ENCODE measurements at places on chromosomes 4 and X. TPM values are rescaled to one million over a fixed set of nuclear protein-coding genes. Genes with fewer than 3 reads are reported as not detected.

The KCTD8 gene
- 3.9 TPM for total RNA-seq

The CLTRN gene
- total RNA-seq: not detected

The DDIT4L gene
- 2.1 TPM for total RNA-seq

- H3K36me3 ChIP-seq: no peaks in the 10 kb centered on the region
- no peak for DNase-seq
- H3K4me1 ChIP-seq: no peaks in the 10 kb centered on the region
- H3K27ac ChIP-seq: no peak overlapping the region
These were observed 88.9 kb downstream of the RS1 start for GRCh38 chrX:18582910-18583493.

- no peak overlapping the region for H3K4me3 ChIP-seq
- H3K27ac ChIP-seq: no peak overlapping the region
- H3K4me1 ChIP-seq: no peaks in the 10 kb centered on the region
- DNase-seq: no peak
- H3K36me3 ChIP-seq: no peaks in the 10 kb centered on the region
These were observed 2.9 kb downstream of the LAMTOR3 start for GRCh38 chr4:99891351-99891750.

DNA sequence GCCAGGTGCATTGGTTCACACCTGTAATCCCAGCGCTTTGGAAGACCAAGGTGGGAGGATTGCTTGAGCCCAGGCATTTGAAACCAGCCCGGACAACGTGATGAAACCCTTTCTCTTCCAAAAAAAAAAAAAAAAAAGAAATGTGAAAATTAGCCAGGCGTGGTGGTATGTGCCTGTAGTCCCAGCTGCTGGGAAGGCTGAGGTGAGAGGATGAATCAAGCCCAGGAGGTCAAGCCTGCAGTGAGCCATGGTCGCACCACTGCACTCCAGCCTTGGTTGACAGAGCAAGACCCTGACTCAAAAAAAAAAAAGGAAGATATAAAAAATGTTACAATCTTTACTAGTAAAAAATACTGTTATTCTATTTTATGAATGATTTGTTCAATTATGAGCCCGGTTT is 5.9 kb downstream of the FAM199X start:
- no peaks in the 10 kb centered on the region for H3K36me3 ChIP-seq
- no peak overlapping the region for H3K4me3 ChIP-seq
- DNase-seq: no peak
- no peaks in the 10 kb centered on the region for H3K4me1 ChIP-seq
- no peak overlapping the region for H3K27ac ChIP-seq

DNA sequence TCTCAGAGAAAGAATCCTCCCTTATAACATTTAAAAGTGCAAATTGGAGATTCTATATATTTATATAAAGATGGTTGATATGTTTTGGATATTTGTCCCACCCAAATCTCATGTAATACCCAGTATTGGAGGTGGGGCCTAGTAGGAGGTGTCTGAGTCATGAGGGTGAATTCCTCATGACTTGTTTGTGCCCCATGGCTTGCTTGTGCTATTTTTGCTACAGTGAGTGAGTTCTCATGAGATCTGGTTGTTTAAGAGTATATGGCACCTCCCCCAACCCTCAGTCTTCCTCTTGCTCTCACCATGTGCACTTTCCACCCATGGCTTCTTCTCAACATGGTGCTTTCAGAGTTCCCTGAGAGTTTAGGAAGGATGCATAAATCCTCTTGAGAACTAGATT is 9.5 kb upstream of the ANKRD50 start:
- H3K4me1 ChIP-seq: no peaks in the 10 kb centered on the region
- H3K27ac ChIP-seq: no peak overlapping the region
- no peaks in the 10 kb centered on the region for H3K27me3 ChIP-seq
- H3K36me3 ChIP-seq: no peaks in the 10 kb centered on the region
- no peak for DNase-seq

DNA sequence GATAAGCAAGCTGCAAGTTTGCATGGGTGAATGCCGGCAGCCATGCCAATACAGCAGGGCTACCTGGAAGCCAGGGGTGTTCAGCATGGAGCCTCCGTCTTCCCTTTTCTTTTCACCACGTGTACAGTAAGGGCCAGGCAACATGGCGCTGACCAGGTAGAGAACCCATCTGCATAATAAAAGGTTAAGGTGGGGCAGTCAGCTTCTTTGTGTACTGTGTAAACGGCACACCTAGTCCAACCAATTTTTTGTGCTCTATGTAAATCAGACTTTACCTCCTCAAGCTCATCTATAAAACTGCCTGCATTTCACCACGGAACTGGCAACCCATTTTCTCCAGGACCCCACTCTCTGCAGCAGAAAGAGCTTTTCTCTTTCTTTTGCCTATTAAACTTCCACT is 286.8 kb upstream of the VCX3A start:
- no peaks in the 10 kb centered on the region for H3K36me3 ChIP-seq
- H3K4me3 ChIP-seq: no peak overlapping the region
- H3K27ac ChIP-seq: no peak overlapping the region
- H3K27me3 ChIP-seq: no peaks in the 10 kb centered on the region

DNA sequence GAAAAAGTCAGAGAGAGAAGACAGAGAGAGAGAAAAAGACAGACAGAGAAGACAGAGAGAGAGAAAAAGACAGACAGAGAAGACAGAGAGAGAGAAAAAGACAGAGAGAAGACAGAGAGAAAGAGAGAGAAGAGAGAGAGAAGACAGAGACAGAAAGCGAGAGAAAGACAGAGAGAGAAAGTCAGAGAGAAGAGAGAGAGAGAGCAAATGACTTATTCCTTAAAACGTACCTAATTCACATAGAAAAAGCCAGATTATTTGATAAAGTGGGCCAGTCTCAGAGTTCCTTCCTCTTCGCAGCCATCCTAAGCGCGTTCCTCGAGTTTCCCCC is 7.4 kb upstream of the SHOX start:
- no peak overlapping the region for H3K4me3 ChIP-seq
- no peaks in the 10 kb centered on the region for H3K4me1 ChIP-seq
- no peak for DNase-seq

DNA sequence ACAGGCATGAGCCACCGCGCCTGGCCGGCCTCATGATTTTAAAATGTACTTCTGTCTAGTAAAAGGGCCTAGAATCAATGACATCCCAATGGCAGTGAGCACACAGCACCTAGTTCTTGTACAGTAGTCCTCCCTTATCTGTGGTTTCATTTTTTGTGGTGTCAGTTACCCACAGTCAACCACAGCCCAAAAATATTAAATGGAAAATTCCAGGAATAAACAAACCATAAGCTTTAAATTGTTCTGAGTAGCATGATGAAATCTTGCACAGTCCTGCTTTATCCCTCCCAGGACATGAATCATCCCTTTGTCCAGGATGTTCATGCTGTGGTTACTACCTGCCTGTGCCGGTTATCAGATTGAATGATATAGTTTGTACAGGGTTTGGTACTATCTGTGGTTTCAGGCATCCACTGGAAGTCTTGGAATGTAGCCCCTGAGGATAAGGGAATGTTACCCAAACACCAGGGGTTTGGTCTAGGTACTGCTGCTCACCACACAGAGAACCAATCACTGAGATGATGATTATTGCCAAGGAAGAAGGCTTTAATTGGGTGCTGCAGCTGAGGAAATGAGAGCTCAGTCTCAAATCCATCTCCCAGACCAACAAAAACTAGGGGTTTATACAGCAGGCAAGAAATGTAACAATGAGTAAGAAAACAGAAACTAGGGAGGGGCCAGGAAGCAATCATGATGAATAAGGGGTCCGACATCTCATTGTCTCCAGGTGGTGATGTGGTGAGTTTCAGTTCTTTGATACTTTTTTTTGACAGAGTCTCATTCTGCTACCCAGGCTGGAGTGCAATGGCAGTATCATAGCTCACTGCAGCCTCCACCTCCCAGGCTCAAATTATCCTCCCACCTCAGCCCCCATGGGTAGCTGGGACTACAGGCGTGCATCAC is 16.2 kb upstream of the FHL1 start:
- H3K4me3 ChIP-seq: no peak overlapping the region
- peak overlapping the region; percentile 10 for H3K27ac ChIP-seq
- no peaks in the 10 kb centered on the region for H3K27me3 ChIP-seq
- DNase-seq: no peak

GRCh38 chr4:33467291-33467690 is 2747.1 kb downstream of the PCDH7 start:
- H3K4me3 ChIP-seq: no peak overlapping the region
- H3K27me3 ChIP-seq: no peaks in the 10 kb centered on the region
- no peaks in the 10 kb centered on the region for H3K36me3 ChIP-seq
- no peak for DNase-seq
- H3K4me1 ChIP-seq: no peaks in the 10 kb centered on the region

DNA sequence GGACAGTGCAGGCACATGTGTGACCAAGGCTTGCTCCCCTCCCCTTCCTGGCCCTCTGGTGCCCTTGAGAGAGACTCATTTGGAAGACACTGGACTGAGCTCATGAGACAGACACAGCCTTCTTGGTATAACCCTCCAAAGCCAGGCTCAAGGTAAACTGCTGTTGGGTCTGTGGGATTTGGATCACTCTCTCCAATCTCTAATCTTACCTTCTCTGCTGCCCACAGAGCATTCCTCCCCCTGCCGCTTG is 105.0 kb upstream of the MAMLD1 start:
- H3K27ac ChIP-seq: no peak overlapping the region
- H3K4me3 ChIP-seq: no peak overlapping the region
- H3K4me1 ChIP-seq: no peaks in the 10 kb centered on the region
- no peak for DNase-seq

DNA sequence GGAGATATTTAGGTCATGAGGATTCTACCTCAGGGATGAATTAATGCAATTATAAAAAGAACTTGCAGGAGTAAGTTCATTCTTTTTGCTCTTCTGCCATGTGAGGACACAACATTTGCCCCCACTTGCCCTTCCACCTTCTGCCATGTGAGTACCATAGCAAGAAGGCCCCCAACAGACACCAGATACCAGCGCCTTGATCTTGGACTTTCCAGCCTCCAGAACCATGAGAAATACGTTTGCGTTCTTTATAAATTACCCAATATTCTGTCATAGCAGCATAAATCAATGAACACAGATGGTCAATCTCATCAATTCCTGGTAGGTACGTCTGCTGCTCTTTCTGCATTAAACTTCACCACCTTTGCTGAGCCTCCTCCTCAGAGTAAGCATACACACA is 5.7 kb upstream of the SEPSECS start:
- no peaks in the 10 kb centered on the region for H3K27me3 ChIP-seq
- H3K4me1 ChIP-seq: no peaks in the 10 kb centered on the region
- no peaks in the 10 kb centered on the region for H3K36me3 ChIP-seq
- H3K27ac ChIP-seq: no peak overlapping the region

DNA sequence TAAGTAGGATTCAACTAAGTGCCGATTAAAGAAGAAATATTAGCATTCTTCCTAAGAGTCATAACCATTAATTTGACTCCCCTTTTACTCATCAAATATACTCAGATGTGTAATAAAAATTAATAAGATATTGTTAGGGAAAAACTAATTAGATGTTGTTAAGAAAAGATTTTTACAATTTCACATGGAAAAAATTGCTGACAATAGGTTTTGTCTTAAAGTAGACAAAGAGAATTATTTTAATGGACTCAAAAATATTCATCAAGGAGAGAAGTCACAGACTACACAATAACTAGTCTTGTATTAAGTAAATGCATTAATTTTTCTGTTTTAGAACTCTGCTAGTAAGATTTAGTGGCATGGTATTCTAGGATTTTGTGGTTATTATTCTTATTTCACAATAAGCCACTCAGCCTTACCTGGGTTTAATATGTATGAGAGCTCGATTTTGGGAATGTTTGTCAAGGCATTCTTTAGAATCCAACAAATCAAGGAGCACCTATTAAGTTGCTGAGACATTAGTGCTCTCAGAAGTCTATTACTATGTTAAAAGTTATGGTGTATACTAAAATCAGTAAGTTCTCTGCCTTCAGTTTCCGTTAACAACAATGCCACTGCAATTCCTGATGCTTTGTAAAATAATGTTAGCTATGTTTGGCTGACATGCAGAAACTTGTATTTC is 110.2 kb upstream of the UGT8 start:
- H3K36me3 ChIP-seq: no peaks in the 10 kb centered on the region
- H3K27ac ChIP-seq: no peak overlapping the region
- no peaks in the 10 kb centered on the region for H3K4me1 ChIP-seq
- no peak for DNase-seq

DNA sequence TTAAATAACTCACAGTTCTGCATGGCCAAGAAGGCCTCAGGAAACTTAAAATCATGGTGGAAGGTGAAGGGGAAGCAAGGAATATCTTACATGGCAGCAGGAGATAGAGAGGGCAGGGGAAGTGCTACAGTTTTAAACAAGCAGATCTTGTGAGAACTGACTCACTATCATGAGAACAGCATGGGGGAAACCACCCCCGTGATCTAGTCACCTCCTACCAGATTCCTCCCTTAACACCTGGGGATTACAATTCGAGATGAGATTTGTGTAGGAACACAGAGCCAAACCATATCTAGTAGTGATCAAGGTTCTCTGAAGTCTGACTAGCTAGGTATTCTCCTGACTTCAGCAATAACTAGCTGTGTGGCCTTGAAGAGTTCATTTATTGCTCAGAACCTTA is 56.0 kb downstream of the BANK1 start:
- no peak for DNase-seq
- no peak overlapping the region for H3K4me3 ChIP-seq
- H3K4me1 ChIP-seq: no peaks in the 10 kb centered on the region
- no peaks in the 10 kb centered on the region for H3K36me3 ChIP-seq
- no peak overlapping the region for H3K27ac ChIP-seq

DNA sequence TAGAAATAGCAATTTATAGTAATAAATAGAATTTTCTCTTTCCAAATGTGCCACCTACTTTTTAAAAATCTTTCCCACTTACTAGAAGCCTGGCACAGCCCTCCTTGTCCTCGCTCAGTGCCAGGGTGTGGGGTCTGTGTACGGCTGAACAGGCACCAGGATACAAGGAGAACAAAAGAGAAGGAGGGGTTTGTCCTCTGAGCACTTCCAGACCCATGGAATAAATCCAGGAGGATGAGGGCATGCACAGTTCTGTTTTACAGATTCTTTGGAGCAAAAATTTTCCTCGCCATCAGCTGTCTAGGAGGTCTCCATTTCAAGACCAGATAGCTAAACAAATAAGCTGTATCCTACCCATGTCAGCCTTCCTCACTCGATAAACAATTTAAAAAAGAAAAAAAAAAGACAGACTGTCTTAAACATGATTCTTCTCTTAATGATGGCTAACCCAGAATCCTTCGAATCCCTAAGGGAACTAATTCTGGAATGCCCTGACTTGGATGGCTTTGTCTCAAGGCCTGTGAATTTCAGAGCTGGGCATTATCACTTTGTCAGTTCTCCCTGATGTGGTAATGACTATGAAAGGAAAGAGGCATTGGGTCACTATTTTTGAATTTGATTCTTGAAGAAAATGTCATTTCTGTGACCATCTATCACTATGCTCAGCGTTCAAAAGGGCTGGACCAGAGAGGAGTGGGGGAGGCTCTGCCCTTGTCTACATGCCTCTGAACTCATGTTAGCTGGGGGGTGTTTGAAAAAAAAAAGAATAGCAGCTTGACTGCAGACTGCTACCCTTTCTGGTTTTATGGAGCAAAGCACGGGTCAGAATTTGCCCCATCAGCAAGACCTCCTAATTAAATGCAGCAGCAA is 151.0 kb downstream of the DCTD start:
- no peaks in the 10 kb centered on the region for H3K36me3 ChIP-seq
- DNase-seq: no peak
- H3K27me3 ChIP-seq: no peaks in the 10 kb centered on the region
- no peaks in the 10 kb centered on the region for H3K4me1 ChIP-seq

Measured in uterus (tissue), 4 donors.